ENCODE measurements at places on chromosomes 13 and 19.

- DNase-seq, result peak; percentile 78
Observed at GRCh38 chr19:1113030-1113985, 9.5 kb downstream of the GPX4 start.

GRCh38 chr19:17982430-17982829 is 15.5 kb downstream of the KCNN1 start:
- no peak for DNase-seq

- DNase-seq, result peak; percentile 67
Observed at GRCh38 chr19:58544591-58545285, 874 bp downstream of the TRIM28 start.

DNA sequence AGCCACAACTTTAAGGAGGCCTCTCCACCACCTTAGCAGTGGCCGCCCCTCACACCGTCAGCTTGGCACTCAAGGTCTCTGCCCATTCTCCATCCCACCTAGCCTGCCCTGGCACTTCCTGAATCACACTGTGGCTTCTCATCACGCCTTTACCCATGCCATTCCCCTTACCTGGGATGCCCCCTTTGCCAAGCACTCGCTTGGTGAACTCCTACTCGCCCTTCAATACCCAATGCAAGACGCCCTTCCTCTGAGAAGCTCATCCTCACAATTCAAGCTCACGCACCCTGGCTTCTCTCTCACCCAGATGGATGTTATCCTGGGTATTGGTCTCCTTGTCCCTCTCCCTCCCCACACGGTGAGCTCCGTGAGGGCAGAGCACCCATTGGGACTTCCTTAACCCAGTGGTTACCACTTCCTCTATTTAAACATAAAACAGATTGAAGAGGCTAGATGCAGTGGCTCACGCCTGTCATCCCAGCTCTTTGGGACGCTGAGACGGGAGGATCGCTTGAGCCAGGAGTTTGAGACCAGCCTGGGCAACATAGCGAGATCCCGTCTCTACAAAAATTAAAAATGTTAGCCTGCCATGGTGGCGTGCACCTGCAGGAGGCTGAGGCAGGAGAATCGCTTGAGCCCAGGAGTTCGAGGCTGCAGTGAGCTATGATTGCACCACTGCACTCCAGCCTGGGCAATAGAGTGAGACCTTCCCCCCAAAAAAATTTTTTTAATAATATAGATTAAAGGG is 12.6 kb upstream of the SHD start:
- no peak for DNase-seq

GRCh38 chr19:3818466-3818865 is 32.3 kb upstream of the MATK start:
- DNase-seq, result no peak

DNA sequence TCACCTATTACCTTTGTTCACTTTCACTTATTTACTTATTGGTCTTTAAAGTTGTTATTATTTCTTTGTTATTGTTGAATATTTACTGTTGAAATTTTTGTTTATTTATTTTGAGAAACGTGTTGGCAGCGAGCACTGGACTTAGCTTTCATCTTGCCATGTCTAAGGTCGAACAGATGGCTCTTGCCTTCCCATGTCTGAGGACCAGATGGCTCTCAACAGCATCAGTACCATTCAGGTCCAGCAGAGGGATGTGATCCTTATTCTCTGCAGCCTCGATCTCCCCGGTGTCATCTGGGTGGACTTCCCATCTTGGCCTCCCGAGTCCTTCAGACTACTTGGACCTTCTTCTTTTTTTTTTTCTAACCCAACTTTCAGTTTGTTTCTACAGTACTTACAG is 1437.6 kb downstream of the UQCRFS1 start:
- DNase-seq, result no peak

- no peak for DNase-seq
Observed at GRCh38 chr13:75748874-75749273, 112.7 kb downstream of the LMO7 start.
